Amniotic epithelial cell (primary cell): ENCODE measurements at places on chromosomes 12 and 14.

DNA sequence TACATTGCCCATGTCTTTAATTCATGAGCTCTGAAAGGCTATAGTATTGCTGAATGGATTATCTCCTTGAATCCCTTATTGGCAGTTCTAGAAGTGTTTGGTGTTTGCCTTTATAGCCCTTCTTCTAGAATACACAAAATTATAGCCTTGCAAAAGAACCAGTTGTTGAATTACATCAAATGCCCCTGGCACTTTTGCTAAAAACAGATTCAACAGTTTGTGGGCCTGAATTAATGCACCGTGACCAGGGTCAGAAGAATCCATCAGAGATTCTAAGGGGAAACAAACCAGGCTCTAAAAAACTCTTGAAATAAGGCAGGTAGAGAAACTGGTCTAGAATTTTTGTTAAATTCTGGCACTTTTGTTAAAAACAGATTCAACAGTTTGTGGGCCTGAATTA is 197.8 kb downstream of the SOX5 start:
- no peak for DNase-seq

DNA sequence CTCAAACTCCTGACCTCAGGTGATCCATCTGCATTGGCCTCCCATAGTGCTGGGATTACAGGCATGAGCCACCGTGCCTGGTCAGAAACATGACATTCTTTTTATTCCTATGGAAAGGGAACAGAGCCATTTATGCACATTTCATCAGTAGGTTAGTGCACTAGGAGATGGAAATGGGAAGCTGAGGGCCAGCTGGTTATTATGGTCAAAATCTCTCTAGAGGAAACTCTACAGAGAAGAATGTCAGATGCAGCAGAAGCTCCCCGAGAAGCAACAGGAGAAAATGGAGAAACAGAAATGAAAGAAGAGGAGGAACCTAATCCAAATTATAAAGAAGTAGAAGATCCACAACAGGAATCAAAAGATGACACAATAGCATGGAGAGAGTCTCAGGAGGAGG is 2.7 kb downstream of the CFAP251 start:
- no peak for DNase-seq

- peak; percentile 6 for DNase-seq
Observed at GRCh38 chr12:81294325-81295190, 216.7 kb downstream of the ACSS3 start.

DNA sequence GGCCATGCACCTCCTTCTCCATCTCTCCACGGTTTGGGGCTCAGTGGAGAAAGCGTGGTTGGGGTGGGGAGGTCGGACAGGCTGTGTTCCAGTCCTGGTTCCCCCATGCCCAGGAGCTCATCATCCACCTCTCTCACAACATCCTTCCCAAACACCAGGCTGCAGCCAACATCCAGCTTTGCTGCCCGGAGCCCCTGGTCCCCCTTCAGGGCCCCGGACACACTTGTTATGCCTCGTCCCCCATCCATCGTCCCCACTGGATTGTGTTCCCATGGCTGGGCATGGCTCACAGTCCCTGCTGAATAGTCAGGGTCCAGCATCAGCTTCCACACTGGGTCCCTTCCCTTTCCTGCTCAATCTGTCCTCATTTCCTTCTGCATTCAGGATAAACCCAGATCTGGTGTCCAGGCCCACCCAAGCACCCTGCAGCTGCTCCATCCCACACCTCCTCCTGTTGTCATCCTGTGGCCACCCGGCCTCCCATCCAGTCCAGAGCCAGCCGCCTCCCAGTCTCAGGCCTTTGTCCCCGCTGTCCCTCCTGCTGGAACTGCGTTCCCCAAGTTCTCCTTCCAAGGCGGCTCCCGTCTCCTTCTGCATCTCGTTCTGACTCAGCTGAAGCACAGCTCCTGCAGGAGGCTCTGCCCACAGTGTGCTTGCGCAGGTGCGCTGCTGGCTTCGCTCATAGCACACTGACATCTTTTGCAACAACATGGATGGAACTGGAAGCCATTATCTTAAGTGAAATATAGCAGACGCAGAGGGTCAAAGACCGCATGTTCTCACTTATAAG is 211.4 kb upstream of the RTL1 start:
- DNase-seq = no peak
